Aorta (tissue), 5 donors: ENCODE measurements at places on chromosomes 5 and 9. TPM values are rescaled to one million over a fixed set of nuclear protein-coding genes. Genes with fewer than 3 reads are reported as not detected.

The DNM1 gene
- 9.3 TPM for total RNA-seq

The GRXCR2 gene
- total RNA-seq = not detected

The APBA1 gene
- total RNA-seq = 8.0 TPM

The CRHBP gene
- total RNA-seq = 3.5 TPM

The MLANA gene
- not detected for total RNA-seq

The ENHO gene
- not detected for total RNA-seq

The ANKRD34B gene
- total RNA-seq = not detected

The SLIT3 gene
- 108 TPM for total RNA-seq

The ANP32B gene
- total RNA-seq = 111 TPM

The PCAT7 gene
- 0.29 TPM for total RNA-seq

The CD14 gene
- 205 TPM for total RNA-seq

The DND1 gene
- total RNA-seq = 1.3 TPM

The TXNDC8 gene
- total RNA-seq = not detected

The LRRTM2 gene
- total RNA-seq = 0.36 TPM

The SNAPC4 gene
- total RNA-seq = 7.7 TPM

The PPIP5K2 gene
- total RNA-seq = 75.1 TPM

The SHB gene
- total RNA-seq = 29.3 TPM

The DNAJB5 gene
- total RNA-seq = 33.7 TPM

The PCDHA10 gene
- total RNA-seq = 0.69 TPM

The GMCL2 gene
- not detected for total RNA-seq

The IFNA5 gene
- 0.39 TPM for total RNA-seq

The CFAP90 gene
- total RNA-seq = not detected

The MYOT gene
- total RNA-seq = 7.1 TPM

The FGF10 gene
- total RNA-seq = 11.3 TPM

The CARTPT gene
- not detected for total RNA-seq

The PFN3 gene
- not detected for total RNA-seq

The SLC4A9 gene
- total RNA-seq = not detected

The XRCC4 gene
- 10.7 TPM for total RNA-seq

The OR1Q1 gene
- total RNA-seq = not detected

The FAM153A gene
- total RNA-seq = not detected

The UAP1L1 gene
- total RNA-seq = 20.6 TPM

The ZNF879 gene
- total RNA-seq = 5.7 TPM

The SLC36A3 gene
- total RNA-seq = not detected

The ANKRD18B gene
- not detected for total RNA-seq

The UBQLN1 gene
- total RNA-seq = 93.1 TPM

The ADRA1B gene
- 5.4 TPM for total RNA-seq

The FOXD4L5 gene
- 0.45 TPM for total RNA-seq

The KIF4B gene
- total RNA-seq = 0.06 TPM

The GPX3 gene
- total RNA-seq = 694 TPM

The C5orf52 gene
- total RNA-seq = not detected

The AQP3 gene
- total RNA-seq = 2.8 TPM

The GRK6 gene
- 26.8 TPM for total RNA-seq

The MZB1 gene
- 1.3 TPM for total RNA-seq

The MARCHF11 gene
- total RNA-seq = not detected

The SLC6A3 gene
- total RNA-seq = 0.23 TPM
